ENCODE measurements at places on chromosomes 4 and X. TPM values are rescaled to one million over a fixed set of nuclear protein-coding genes. Genes with fewer than 3 reads are reported as not detected.

GRCh38 chrX:30865015-30865414, 24.0 kb downstream of the TAB3 start:
- peak overlapping the region; percentile 13 for H3K27ac ChIP-seq
- peaks cover 17% of the 10 kb centered on the region for H3K4me1 ChIP-seq
- DNase-seq, result peak; percentile 13
- H3K27me3 ChIP-seq, result no peaks in the 10 kb centered on the region
- no peaks in the 10 kb centered on the region for H3K36me3 ChIP-seq
- no peak overlapping the region for H3K4me3 ChIP-seq

DNA sequence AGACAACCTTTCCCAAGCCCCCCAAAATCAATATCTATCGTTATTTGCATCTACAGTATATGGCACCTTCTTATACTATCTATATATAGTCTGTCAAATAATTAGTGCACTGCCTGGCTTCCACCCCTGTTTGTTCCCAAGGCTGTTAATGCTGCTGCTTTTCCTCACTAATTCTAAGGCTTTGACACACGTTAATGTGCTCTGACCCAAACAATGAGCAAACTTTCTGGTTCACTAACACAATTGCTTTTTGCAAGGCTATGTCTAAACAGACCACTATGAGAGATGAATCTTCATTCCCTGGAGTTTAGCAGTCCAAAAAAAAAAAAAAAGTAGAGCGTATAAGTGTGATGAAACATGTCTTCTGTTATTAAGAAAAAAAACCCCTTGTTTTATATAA, 360.9 kb upstream of the AGA start:
- no peaks in the 10 kb centered on the region for H3K4me1 ChIP-seq
- no peaks in the 10 kb centered on the region for H3K27me3 ChIP-seq
- H3K4me3 ChIP-seq, result no peak overlapping the region

- H3K36me3 ChIP-seq, result no peaks in the 10 kb centered on the region
- peak; percentile 58 for DNase-seq
- no peak overlapping the region for H3K27ac ChIP-seq
- peak overlapping the region; percentile 45 for H3K4me3 ChIP-seq
Measured at GRCh38 chr4:4860600-4861389, 1.3 kb downstream of the MSX1 start.

DNA sequence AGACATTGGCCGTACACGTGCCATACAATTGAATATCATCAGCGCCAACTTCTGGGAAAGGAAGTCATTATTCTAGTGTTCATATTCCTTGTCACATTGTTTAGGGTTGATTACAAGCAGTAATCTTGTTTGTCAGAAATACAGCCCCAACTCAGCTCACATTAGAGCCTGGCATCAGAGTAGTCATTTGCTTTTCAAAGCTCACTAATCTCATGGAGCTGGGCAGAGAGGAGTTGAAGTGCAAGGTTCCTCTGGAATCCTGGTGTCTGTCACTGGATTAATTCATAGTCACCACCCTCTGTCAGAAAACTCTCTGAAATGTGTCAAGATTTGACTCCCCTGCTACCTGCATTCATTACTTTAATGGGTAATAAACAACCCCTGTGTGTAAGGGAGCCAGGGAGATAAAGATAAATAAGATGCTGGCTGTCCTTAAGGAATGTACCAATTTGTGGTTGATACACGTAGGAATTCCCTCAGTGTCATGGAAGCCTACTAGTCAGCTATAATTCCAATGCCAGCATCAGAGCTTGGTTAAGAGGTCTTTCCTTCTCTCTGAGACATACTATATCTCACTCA, 43.7 kb upstream of the S100G start:
- H3K27ac ChIP-seq, result no peak overlapping the region
- no peak for DNase-seq
- H3K27me3 ChIP-seq, result no peaks in the 10 kb centered on the region
- H3K36me3 ChIP-seq, result no peaks in the 10 kb centered on the region

GRCh38 chr4:145936142-145936996, 2.3 kb downstream of the ZNF827 start:
- peak; percentile 87 for DNase-seq
- peak overlapping the region; percentile 76 for H3K4me3 ChIP-seq
- peaks cover 28% of the 10 kb centered on the region for H3K4me1 ChIP-seq
- no peaks in the 10 kb centered on the region for H3K27me3 ChIP-seq
- H3K36me3 ChIP-seq, result no peaks in the 10 kb centered on the region
- H3K27ac ChIP-seq, result peak overlapping the region; percentile 54

GRCh38 chr4:114866901-114867670, 246.3 kb downstream of the NDST4 start:
- DNase-seq, result no peak
- H3K4me1 ChIP-seq, result no peaks in the 10 kb centered on the region
- H3K27ac ChIP-seq, result no peak overlapping the region
- H3K4me3 ChIP-seq, result no peak overlapping the region
- H3K27me3 ChIP-seq, result no peaks in the 10 kb centered on the region

- no peak overlapping the region for H3K27ac ChIP-seq
- no peak overlapping the region for H3K4me3 ChIP-seq
- DNase-seq, result no peak
Measured at GRCh38 chrX:80306007-80306406, 114.2 kb upstream of the TENT5D start.

DNA sequence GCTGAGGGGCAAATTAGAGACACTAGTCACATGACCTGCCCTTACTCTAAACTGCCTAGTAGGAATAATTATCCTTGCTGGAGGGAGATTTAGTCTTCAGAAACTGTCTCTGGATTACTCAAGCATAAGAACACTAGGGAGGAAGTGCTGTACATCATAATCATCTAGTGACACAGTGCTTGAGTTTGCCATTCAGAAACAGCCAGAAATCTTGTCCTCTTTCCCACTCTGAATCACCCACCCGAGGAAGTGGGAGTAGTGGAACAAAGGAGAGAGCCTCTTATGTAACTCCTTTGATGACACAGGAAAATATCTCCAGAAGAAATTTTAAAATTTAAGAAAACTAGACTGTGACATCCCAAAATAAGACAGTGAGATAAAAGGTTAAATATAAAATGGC, 69.3 kb upstream of the PCDH19 start:
- H3K27me3 ChIP-seq, result no peaks in the 10 kb centered on the region
- H3K27ac ChIP-seq, result no peak overlapping the region
- no peaks in the 10 kb centered on the region for H3K36me3 ChIP-seq
- no peak for DNase-seq
- H3K4me1 ChIP-seq, result no peaks in the 10 kb centered on the region
- H3K4me3 ChIP-seq, result no peak overlapping the region

- no peaks in the 10 kb centered on the region for H3K36me3 ChIP-seq
- H3K27me3 ChIP-seq, result no peaks in the 10 kb centered on the region
- no peak overlapping the region for H3K4me3 ChIP-seq
- no peak for DNase-seq
- H3K4me1 ChIP-seq, result peaks cover 18% of the 10 kb centered on the region
- H3K27ac ChIP-seq, result no peak overlapping the region
Measured at GRCh38 chrX:31165241-31166035, 93.6 kb upstream of the FTHL17 start.

GRCh38 chr4:76194325-76194724, 19.3 kb downstream of the SCARB2 start:
- DNase-seq, result no peak
- peaks cover 4% of the 10 kb centered on the region for H3K36me3 ChIP-seq
- H3K27me3 ChIP-seq, result no peaks in the 10 kb centered on the region
- H3K4me1 ChIP-seq, result peaks cover 39% of the 10 kb centered on the region
- H3K4me3 ChIP-seq, result no peak overlapping the region

- H3K4me3 ChIP-seq, result no peak overlapping the region
- H3K27ac ChIP-seq, result no peak overlapping the region
Measured at GRCh38 chr4:145951931-145952330, 13.3 kb upstream of the ZNF827 start.

Gene ACE2
- total RNA-seq, result not detected

Gene EVC2
- 1.1 TPM for total RNA-seq

Gene HHIP
- 0.39 TPM for total RNA-seq

Gene CPE
- not detected for total RNA-seq

Gene GRSF1
- 43.2 TPM for total RNA-seq
